ENCODE measurements at places on chromosomes 5 and 9.

- no peak for DNase-seq
These were observed 6.0 kb downstream of the PDGFRB start for GRCh38 chr5:150149618-150150017.

GRCh38 chr5:122954719-122955118 lies 81.8 kb downstream of the PPIC start:
- no peak for DNase-seq

DNA sequence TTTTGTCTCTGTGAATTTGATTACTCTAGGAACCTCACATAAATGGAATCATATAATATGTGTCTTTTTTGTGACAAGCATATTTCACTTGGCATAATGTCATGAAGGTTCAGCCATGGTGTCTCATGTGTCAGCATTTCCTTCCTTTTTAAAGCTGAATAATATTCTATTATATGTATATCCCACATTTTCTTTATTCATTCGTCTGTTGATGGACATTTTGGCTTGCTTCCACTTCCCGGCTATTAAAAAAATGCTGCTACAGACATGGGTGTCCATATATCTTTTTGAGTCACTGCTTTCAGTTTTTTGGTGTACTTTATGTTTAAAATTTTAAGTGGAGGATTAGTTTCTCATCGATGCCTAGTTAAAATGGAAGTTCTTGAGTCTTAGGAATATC lies 59.8 kb upstream of the C5orf63 start:
- no peak for DNase-seq

DNA sequence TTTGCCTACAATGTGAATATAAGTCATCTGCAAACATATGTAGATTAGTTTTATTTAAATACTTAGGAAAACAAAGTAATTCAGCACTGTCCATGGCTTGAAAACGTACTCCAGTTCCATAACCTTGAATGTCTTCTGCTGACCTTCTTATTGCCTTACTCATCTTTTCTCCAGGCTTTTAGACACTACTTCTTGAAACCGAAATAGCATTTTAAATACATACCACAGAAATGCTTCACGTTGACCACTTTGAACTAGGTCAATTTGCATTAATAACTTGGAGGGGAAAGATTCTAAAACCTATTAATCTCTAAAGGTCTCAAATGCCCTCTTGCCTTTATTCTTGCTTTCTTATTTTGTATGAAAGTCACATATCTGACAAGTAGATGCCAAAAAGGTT lies 995.4 kb upstream of the ACO1 start:
- DNase-seq, result no peak

GRCh38 chr5:78734950-78735349 lies 86.4 kb upstream of the LHFPL2 start:
- no peak for DNase-seq

DNA sequence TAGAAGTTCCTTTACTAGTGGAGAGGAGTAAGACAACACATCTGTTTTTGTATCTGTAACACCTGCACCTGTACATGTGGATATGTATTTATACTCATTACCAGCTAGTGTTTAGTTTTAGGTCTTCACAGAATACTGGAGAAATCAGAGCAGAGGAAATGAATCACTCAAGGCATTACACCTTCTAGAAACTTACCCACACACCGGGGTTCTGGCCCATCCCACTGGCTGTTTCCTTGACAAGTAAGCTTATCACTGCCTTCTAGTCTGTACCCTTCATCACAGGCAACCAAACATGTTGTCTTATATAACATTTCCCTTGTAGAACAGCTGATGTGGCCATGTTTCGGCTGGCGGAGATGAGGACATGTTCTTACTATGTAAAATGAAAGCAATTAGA lies 76.7 kb downstream of the SVEP1 start:
- no peak for DNase-seq
